Mammary epithelial cell (primary cell): ENCODE measurements at places on chromosomes 12 and 14. TPM values are rescaled to one million over a fixed set of nuclear protein-coding genes. Genes with fewer than 3 reads are reported as not detected.

Gene GNPNAT1
- total RNA-seq, result 24.0 TPM

Gene TTC7B
- 15.2 TPM for total RNA-seq

Gene RASSF9
- 13.5 TPM for total RNA-seq

Gene SMIM41
- not detected in 2 replicates for total RNA-seq

Gene TMEM132C
- total RNA-seq, result not detected

Gene SLC10A1
- not detected for total RNA-seq

Gene KCNJ8
- total RNA-seq, result not detected

Gene FITM1
- 0.33 TPM for total RNA-seq

DNA sequence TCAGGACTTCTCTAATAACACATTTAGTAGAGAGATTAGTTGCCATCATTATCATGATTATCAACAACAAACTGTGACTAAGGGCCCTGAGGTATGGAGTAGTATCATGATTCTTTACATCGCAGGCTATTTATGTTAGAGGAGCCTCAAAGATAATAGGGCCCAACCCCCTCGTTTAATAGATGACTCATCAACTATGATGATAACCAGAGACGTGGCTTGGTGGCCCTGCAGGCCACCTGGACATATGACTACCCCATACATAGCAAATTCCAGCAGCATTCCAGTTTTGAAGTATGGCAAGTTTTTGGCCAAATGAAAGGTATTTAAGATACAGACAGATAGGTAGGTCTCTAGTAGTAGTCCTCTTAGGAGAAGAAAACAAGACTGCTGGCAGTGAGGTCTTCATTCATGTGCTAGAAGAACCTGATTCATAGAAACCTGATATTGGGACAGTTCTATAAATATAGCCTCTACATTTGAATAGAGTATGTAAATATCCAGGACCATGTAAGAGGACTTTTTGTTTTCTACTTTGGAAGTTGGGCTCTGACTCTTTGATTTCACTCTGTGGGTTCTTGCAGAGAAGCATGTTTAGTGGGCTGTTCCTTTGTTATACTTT, 5.6 kb downstream of the RIC8B start:
- DNase-seq, result peak; percentile 32

- DNase-seq, result peak; percentile 38
These were observed 185.4 kb downstream of the ALG10B start for GRCh38 chr12:38501991-38502390.

- DNase-seq, result no peak
These were observed 210.4 kb downstream of the EXOC5 start for GRCh38 chr14:57058319-57058718.

- no peak for DNase-seq
These were observed 22.8 kb downstream of the TMEM63C start for GRCh38 chr14:77204459-77204771.

- no peak for DNase-seq
These were observed 6.9 kb upstream of the TUBA1A start for GRCh38 chr12:49195736-49196135.

- DNase-seq, result peak; percentile 84
These were observed 1.4 kb downstream of the ACTN1 start for GRCh38 chr14:68977718-68978171.

- no peak for DNase-seq
These were observed 88.5 kb upstream of the NCOR2 start for GRCh38 chr12:124655698-124656516.

DNA sequence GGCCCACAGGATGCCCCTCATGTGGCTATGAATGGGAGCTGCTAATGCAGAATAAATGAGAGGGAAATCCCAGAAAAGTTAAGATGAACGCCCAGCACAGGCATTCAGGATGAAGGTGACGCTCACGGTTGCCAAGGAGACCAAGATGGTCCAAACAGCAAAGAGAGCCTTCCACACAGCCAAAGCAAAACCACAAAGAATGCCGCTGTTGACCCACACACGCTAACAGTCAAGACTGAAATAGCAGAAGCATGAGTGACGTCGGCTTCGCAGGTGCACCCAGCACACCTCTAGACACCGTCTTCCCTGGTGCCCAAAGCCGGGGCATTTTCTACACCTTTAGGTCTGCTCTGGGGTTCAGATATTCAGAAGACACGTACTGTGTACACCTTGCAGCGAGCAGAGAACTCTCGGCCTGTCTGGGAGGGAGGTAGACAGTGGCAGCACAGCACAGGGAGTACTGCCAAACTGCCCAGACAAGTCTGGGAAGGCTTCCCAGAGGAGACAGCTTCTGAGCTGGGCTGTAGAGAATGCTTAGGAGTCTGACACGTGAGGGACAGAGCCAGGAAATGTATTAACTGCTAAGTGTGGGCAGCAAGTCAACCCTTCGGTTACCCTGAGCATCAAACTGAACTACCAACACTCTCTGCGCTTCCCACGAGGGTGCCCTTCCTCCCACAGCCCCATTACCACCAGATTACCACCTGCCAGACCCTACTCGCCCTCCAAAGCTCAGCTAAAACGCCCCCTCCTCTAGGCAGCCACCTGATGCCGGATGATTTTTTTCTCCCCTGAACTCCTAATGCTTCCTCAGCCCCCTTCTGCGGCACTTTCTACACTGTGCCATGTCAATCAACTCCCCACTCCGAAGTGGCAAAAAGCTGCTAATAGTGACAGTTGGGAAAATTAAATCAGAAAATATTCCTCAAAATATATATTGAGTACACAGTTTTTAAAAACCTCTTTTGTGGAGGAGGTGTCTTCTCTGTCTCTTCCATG, 50.1 kb downstream of the CCDC88C start:
- DNase-seq, result peak; percentile 95

DNA sequence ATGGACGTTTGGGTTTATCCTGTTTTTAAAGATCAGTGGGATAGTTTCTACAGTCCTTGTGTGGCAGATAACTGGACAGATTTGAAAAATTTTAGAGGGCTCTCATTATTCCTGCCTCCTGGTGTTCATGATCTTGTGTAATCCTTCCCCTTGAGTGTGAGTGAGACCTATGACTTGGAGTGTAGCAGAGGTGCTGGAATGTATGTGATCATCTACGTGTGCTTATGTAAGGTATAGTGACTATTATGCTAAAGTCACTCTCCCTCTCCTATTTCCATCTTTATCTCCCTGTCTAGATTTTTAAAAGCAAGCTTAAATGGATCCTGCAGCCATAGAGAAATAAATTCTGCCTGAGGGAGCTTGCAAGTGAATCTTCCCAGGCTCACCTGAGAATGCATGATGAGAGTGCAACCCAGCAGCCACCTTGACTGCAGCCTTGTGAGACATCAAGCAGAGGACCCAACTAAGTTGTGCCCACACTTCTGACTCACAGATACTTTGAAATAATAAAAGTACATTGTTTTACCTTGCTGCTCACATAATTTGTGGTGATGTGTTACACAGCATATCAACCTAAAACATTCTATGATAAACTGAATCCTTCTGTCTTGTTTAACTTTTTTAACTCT, 3.2 kb upstream of the OLR1 start:
- DNase-seq, result peak; percentile 84

GRCh38 chr14:65501328-65501727, 88.8 kb downstream of the FUT8 start:
- no peak for DNase-seq

DNA sequence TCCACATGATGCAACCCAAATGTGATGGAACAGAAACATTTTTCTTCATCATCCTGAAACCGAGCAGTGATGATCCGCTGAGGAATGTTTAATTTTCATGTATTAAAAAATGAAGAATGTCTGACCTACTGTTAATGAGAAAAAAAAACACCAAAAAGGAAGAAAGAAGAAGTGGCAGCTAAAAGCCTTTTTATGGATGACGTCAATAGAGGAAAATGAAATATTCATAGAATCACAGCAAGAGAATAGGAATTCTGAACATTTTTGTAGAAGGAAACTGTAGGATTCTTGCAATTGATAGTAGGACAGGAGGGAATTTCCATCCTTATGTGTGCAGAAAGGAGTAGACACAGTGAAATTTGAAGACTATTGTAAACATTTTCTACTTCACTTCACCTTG, 112.9 kb downstream of the PRKCH start:
- no peak for DNase-seq

DNA sequence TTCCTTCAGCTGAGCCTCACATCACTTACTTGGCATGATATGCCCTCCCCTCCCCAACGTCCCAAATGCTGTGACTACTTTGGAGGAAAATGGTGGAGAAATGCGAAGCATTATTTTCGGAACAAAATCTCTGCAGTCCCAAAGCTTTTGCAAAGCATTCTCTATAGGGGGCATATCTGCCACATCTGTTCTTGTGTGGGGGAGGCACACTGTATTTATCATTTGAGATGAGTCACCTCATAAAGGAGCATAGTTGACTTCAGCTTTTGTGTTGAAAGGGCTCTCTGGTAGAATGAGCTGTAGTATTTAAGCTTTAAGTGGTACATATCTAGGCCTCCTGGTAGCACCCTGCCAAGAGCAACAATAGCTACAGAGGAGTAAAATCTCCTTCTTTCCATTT, 447.5 kb downstream of the ADAMTS20 start:
- DNase-seq, result peak; percentile 35

DNA sequence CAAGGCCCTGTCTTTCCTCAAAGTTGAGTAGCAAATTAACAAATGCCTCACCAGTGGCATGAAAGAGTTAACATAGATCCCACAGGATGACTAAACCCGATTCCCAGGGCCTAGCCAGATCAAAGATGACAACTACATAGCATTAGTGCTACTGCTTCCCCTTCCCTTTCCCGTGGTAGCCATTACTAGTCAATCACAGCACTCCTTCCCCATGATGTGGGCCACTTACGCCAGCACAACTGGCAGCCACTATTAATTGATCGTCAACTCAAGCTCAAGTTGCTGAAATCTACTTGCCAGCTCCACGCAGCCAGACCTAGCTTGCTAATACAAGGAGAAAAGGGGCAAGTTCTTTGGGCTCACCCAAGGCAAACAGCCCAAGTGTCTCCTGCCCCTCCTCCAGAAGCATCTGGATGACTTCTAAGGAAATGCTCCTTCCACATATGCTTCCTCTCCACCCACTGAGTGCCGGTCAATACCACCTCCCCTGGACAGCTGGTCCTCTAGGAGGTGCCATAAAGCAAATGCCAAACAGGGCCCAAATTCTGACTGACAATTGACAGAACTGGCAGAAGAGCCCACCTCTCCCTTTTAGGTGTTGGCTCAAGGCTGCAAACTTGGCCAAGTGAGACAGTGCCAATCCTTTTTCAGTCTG, 72.6 kb downstream of the NUAK1 start:
- no peak for DNase-seq

DNA sequence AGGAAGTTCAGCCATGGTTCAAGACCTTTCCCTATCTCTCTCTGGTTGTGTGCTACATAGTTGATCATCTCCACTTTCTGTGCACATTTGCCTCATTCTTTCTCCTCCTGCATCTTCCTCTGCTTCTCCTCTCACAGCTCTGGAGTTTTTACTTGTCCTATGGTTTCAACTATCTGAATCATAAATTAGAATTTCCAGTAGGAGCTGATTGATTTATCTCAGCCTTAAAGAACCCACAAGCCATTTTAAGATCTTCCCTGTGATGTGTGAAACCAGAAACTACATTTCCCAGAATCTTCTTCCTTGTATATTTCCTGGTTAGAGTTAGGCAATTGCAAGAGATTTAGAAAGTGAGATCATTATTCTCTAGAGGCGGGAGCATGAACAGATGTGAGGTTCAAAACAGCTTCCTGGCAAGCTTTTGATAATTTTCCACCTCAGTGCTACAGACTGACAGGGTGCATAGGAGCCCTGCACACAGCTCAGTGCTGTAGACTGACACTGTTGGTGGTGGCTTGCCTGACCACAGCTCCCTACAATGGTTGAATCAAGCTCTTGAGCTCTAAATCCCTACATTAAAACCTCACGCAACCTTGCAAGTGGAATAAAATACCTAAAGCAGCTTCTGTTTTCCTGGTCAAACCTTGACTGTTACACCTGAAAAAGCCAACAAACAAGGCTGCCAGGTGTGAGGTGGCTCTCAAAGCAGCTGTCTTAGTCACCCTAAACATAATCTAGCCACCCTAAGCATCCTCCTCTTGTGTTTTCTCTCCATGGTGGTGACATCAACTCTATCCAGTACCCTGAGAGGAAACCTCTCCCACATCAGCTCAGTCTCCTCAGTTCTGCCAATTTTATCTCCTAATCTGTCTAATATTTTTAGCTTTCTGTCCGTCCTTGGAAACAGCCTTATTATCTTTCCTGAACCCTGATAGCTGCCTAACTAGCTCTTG, 21.5 kb upstream of the IFNG start:
- no peak for DNase-seq

DNA sequence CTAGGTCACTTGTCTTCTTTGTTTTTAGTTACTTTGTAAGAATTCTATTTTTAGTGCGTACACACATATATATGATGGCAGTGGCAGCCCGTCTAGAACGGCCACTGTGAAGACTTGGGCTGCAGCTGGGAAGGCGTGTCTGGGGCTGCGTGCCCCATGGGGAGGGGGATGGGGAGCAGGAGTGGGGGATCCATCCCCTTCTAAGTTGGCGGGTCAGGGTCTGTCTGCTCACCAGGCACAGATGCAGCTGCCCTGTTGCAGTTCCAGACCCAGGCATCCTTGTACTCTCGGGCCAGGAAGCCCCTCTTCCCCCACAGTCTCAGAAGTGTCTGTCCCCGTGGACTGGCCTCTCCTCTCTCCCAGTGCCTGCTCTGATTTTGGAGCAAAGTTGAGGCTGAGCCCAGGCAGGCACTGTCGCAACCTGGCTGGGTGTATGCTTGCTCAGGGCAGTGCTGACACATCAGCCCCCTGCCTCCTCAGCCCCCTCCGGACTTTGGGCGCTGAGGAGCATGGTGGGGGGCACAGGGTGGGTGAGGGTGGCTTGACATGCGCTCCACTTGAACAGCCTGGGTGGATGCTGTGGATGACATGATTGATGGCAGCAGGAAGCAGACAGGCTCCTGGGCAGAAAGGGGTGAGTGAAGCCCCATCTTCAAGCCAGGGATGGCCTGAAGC, 271.2 kb upstream of the NAV3 start:
- DNase-seq, result no peak

- no peak for DNase-seq
These were observed 71.0 kb downstream of the PHETA1 start for GRCh38 chr12:111297703-111298426.

DNA sequence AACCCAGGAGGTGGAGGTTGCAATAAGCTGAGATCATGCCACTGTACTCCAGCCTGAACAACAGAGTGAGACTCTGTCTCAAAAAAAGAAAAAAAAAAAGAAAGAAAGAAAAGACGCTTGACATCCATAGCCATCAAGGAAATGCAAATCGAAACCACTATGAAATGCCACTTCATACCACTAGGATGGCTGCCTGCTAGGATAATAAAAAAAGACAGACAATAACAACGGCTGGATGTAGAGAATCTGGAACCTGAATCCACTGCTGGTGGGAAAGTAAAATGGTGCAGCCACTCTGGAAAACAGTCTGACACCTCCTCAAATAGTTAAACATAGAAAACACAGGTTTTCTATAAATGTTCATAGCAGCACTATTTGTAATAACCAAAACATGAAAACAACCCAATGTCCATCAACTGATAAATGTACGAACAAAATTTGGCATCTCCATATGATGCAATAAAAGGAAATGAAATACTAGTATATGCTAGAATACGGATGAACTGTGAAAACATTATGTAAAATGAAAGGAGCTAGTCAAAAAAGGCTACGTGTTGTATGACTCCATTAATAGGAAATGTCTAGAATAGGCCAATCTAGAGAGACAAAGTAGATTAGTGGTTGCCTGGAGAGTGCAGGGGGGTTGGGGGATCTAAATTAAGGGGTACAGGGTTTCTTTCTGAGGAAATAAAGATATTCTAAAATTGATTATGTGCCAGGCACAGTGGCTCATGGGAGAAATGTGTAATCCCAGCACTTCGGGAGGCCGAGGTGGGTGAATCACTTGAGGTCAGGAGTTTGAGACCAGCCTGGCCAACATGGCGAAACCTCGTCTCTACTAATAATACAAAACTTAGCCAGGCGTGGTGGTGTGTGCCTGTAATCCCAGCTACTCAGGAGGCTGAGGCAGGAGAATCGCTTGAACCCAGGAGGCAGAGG, 9.7 kb downstream of the WSB2 start:
- DNase-seq, result no peak
